T-cell (primary cell): ENCODE measurements at places on chromosomes 7 and 10. TPM values are rescaled to one million over a fixed set of nuclear protein-coding genes. Genes with fewer than 3 reads are reported as not detected.

Gene STK32C
- total RNA-seq = 16.1 TPM

DNA sequence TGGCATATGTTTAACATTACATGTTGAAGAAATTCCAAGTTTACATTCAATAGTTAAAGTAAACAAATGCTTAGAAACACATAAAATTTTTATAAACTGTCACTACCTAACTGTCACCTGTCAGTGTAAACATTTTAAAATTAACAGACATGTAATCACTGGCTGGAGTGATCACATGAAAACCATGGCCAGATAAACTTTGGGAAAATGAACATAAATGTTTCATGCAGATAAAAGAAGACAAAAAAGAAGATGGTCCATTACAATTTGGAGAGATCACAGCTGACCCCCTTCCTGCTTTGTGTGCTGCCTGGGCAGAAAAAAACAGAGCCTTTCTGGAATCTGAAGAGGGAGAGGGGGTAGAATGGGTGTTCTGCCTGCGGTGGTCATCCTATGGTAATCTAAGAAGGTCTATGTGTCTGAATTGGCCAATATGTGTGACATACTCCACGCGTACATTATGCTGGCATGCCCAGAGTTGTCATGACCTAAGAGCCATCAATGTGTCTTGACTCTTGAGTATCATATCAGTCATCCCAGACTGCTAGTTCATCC lies 57.5 kb upstream of the MEOX2 start:
- no peaks in the 10 kb centered on the region for H3K4me1 ChIP-seq
- H3K27ac ChIP-seq = no peak overlapping the region
- no peak overlapping the region for H3K4me3 ChIP-seq
- H3K27me3 ChIP-seq = no peaks in the 10 kb centered on the region
- no peaks in the 10 kb centered on the region for H3K36me3 ChIP-seq

DNA sequence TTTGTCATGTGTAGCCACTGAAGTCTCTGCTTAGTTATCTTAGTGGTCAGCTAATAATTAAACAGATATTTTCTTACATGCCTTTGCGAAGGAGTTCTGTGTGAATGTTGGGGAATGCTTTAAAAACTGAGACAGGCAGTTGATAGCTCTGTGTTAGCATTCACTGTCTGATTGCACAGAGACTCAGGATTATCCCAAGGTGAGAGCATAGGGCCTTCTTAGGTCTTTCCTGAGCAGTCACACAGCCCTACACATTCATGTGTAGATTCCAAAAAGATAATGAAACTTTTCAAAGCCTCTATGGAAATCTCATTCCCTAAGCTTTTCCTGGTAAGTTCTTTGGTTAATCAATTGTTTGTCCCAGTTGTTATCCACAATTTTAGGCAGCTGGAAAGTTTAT lies 67.7 kb downstream of the CASD1 start:
- peaks cover 16% of the 10 kb centered on the region for H3K36me3 ChIP-seq
- H3K4me3 ChIP-seq = no peak overlapping the region
- no peak overlapping the region for H3K27ac ChIP-seq
- H3K27me3 ChIP-seq = no peaks in the 10 kb centered on the region
- no peak for DNase-seq

DNA sequence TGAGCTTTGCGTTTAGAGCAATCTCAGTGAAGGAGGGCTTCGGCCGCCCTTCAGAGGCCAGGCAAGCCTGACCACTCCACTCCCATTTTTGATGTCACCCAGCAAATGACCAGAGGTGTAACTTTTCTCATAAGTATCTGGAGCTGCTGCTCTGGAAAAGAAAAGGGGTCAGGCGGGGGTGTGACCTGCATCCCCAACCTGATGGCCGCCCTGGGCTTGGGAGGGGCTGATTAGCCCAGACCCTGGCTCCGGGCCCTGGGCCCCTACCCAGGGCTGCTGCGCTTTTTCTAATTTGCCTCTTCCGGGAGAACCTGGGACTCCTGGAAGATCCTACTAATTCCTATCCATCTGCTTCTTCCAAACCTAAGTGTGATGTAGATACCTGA lies 9.6 kb upstream of the EBF3 start:
- peaks cover 8% of the 10 kb centered on the region for H3K27me3 ChIP-seq
- H3K4me1 ChIP-seq = peaks cover 14% of the 10 kb centered on the region
- H3K36me3 ChIP-seq = no peaks in the 10 kb centered on the region

- H3K27ac ChIP-seq = no peak overlapping the region
- no peaks in the 10 kb centered on the region for H3K4me1 ChIP-seq
- DNase-seq = no peak
- H3K4me3 ChIP-seq = no peak overlapping the region
- no peaks in the 10 kb centered on the region for H3K36me3 ChIP-seq
Observed at GRCh38 chr7:121936951-121937623, 64.1 kb downstream of the PTPRZ1 start.

DNA sequence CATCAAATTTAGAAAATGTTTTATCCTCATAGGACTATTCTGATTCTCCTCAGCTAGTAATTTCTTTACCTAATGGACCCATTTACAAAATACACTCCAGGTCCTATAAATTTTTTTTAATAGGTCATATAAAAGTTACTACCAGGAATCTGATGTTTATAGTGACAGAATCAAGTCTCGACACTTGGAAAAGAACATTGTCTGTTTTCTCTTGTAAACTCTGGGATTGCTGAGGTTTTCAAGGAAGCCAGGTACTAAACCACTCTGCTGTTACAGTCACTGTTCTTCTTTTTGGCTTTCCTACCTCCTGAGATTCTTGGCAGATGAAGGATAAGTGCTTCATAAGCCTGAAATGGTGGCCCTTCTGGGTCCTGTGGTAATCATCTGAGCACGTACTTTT lies 493.1 kb downstream of the AUTS2 start:
- no peaks in the 10 kb centered on the region for H3K27me3 ChIP-seq
- H3K4me3 ChIP-seq = no peak overlapping the region
- no peak overlapping the region for H3K27ac ChIP-seq
- no peaks in the 10 kb centered on the region for H3K4me1 ChIP-seq
- no peaks in the 10 kb centered on the region for H3K36me3 ChIP-seq
- no peak for DNase-seq

GRCh38 chr7:108196004-108196403 lies 65.8 kb upstream of the LAMB4 start:
- no peak for DNase-seq
- H3K27me3 ChIP-seq = no peaks in the 10 kb centered on the region
- no peaks in the 10 kb centered on the region for H3K4me1 ChIP-seq
- no peak overlapping the region for H3K4me3 ChIP-seq

DNA sequence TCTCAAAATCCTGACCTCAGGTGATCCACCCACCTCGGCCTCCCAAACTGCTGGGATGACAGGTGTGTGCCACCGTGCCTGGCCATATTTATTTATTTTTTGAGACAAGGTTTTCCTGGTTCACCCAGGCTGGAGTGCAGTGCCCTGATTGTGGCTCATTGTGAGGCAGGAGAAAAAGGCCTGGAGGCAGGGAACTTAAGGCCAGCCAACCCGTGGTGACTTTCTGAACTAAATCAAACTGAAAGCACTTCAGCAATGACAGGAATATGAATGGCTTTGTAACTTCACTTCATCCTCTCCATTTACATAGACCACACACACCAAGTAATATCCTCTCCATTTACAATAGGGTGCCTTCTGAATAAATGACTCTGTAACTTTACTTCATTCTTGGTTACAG lies 124.4 kb downstream of the CCDC3 start:
- no peak for DNase-seq
- H3K36me3 ChIP-seq = no peaks in the 10 kb centered on the region
- peaks cover 13% of the 10 kb centered on the region for H3K27me3 ChIP-seq
- no peaks in the 10 kb centered on the region for H3K4me1 ChIP-seq
- H3K4me3 ChIP-seq = no peak overlapping the region

Gene SCIN
- total RNA-seq = 0.12 TPM
